Calu3 (cell line): ENCODE measurements at places on chromosomes 13 and 19.

GRCh38 chr19:52020506-52020905 lies 7.7 kb downstream of the ZNF614 start:
- H3K36me3 ChIP-seq, result peaks cover 84% of the 10 kb centered on the region
- no peak overlapping the region for H3K27ac ChIP-seq
- no peaks in the 10 kb centered on the region for H3K27me3 ChIP-seq
- no peaks in the 10 kb centered on the region for H3K4me1 ChIP-seq
- DNase-seq, result no peak
- H3K4me3 ChIP-seq, result no peak overlapping the region

DNA sequence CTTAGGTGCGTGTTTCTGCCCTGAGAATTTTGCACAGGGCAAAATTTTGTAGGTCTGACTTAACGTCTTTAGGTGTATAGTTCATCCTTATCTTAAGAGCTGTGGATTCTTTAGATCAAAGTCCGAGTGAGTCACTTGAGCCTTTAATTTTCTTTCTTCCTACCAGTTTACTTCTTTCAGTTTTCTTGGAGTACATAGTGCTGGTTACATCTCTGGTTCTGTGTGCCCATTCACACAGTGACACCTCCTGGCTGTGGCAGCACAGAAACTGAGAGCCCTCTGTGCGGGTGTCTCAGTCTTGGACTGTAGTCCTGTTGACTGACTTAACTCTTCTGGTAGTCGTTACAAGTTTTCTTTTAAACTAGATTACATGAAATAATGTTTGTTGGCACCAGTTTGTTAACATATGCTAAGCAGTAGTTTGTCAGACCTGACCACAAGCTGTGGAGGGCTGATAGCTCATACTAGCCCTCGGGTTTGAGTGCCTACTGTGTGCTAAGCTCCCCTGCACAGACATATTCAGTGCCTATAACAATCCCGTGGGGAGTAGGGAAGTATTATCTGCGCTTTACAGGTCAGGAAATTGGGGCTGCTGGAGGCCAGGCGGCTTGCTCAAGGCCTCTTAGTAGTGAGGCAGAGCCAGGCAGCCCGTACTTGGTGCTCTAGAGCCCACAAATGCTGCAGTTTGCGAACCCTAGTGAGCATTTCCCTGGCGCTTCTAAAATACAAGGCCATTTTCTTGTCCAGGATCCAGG lies 1.6 kb downstream of the GATAD2A start:
- H3K27ac ChIP-seq, result peak overlapping the region; percentile 66
- peak; percentile 34 for DNase-seq
- peak overlapping the region; percentile 85 for H3K4me3 ChIP-seq
- H3K27me3 ChIP-seq, result no peaks in the 10 kb centered on the region
- peaks cover 35% of the 10 kb centered on the region for H3K36me3 ChIP-seq

GRCh38 chr13:38564256-38565150 lies 122.4 kb upstream of the FREM2 start:
- H3K4me3 ChIP-seq, result no peak overlapping the region
- H3K27me3 ChIP-seq, result no peaks in the 10 kb centered on the region
- H3K27ac ChIP-seq, result peak overlapping the region; percentile 1
- peaks cover 27% of the 10 kb centered on the region for H3K4me1 ChIP-seq
- no peaks in the 10 kb centered on the region for H3K36me3 ChIP-seq

DNA sequence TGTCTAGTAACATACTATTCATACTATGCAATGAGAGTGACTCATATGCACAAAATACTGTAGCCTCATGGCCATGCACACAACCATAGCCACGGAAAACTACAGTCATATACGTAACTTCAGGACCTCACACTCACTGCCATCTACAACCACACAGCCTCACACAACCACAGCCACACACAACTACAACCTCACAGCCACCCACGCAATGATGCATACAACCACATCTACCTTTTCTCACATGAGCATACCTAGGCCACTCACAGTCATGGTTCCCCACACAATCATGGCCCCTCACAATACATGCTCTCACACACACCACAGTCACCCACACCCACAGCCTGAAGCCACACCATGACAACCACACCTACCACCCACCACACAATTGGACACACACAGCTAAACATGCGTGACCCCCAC lies 8.7 kb upstream of the TNFSF14 start:
- no peak overlapping the region for H3K27ac ChIP-seq
- no peak for DNase-seq
- H3K4me1 ChIP-seq, result no peaks in the 10 kb centered on the region

- H3K27ac ChIP-seq, result no peak overlapping the region
- peaks cover 35% of the 10 kb centered on the region for H3K27me3 ChIP-seq
- H3K4me3 ChIP-seq, result no peak overlapping the region
- H3K36me3 ChIP-seq, result no peaks in the 10 kb centered on the region
- no peak for DNase-seq
- no peaks in the 10 kb centered on the region for H3K4me1 ChIP-seq
These were observed 5.2 kb downstream of the SLC1A6 start for GRCh38 chr19:14974488-14974887.

DNA sequence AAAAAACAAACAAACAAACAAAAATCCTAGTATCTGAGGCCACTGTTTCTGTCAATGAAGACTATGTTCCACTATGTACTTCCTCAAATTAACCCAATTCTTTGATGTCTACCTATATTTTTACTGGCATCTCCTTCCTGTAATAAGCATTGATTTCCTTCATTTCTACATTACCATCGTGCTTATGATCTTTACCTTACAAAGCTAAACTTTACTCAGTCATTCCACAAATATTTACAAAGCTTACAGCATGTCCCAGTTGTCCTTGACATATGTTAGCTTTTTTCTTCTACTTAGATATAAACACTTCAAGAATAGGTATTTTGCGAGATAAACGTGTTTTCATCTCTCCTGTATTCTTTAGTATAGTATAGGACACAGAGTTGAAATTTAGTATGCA lies 1090.9 kb downstream of the PCDH9 start:
- H3K27me3 ChIP-seq, result no peaks in the 10 kb centered on the region
- H3K4me1 ChIP-seq, result no peaks in the 10 kb centered on the region
- DNase-seq, result no peak
- no peak overlapping the region for H3K27ac ChIP-seq

DNA sequence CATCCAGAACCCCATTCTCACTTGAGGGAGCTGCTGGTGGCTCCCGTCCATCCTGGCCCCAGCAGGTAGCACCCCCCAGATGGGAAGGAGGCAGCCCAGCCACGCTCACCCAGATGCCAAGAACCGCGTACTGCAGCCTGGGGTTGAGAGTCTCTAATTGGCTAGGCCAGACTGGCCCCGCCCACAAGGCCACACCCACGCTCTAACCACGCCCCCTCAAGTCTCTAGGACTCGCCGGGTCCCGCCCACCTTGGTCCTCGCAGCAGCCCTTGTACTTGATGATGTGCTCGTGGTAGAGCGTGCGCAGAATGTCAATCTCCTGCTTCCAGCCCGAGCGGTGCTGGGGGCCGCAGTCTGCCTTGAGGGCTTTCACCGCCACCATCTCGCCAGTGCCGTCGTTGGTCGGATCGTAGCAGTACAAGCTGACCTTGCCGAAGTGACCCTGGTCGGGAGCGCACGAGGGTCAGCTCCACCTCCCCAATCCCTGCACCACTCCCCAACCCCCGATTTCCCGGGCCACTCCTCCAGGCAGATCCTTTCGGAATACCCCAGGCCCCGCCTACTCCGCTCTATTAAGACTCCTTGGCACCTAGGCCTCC lies 14.5 kb upstream of the ICAM3 start:
- DNase-seq, result peak; percentile 16
- peaks cover 15% of the 10 kb centered on the region for H3K36me3 ChIP-seq
- H3K4me1 ChIP-seq, result no peaks in the 10 kb centered on the region
- H3K4me3 ChIP-seq, result no peak overlapping the region
- no peaks in the 10 kb centered on the region for H3K27me3 ChIP-seq
- no peak overlapping the region for H3K27ac ChIP-seq

DNA sequence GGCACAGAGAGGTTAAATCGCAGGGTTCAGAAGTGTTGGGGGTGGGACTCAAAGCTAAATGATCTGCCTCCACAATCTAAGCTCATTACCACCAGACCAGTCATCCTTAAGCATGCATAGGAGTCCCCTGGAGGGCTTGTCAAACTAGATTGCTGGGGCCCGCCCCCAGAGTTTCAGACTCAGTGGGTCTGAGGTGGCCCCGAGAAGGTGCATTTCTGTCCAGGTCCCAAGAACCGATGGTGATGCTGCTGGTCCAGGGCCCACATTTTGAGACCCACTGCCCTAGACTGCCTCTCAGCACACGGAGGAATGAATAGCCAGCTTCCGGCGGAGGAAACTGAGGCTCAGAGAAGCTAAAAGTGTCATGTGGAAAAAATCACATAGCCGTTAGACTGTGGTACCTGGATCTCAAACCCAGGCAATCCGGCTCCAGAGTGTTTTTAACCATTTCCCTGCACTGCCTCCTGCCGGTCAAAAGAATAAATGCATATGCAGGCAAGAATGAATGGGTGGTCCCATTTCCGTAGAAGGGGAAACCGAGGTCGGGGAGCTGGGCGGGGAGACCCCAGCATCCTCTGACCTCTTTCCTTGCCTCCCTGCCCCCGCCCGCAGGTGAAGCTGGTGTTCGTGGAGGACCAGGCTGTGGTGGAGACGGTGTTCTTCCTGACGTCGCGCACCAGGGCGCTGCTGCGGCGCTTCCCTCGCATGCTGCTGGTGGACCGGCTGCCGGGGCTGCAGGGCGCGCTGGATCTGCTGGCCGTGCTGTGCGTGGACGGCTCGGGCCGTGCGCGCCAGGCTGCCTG lies 23.8 kb downstream of the ZSWIM9 start:
- DNase-seq, result peak; percentile 20
- no peaks in the 10 kb centered on the region for H3K27me3 ChIP-seq
- H3K27ac ChIP-seq, result no peak overlapping the region
- peaks cover 15% of the 10 kb centered on the region for H3K36me3 ChIP-seq

DNA sequence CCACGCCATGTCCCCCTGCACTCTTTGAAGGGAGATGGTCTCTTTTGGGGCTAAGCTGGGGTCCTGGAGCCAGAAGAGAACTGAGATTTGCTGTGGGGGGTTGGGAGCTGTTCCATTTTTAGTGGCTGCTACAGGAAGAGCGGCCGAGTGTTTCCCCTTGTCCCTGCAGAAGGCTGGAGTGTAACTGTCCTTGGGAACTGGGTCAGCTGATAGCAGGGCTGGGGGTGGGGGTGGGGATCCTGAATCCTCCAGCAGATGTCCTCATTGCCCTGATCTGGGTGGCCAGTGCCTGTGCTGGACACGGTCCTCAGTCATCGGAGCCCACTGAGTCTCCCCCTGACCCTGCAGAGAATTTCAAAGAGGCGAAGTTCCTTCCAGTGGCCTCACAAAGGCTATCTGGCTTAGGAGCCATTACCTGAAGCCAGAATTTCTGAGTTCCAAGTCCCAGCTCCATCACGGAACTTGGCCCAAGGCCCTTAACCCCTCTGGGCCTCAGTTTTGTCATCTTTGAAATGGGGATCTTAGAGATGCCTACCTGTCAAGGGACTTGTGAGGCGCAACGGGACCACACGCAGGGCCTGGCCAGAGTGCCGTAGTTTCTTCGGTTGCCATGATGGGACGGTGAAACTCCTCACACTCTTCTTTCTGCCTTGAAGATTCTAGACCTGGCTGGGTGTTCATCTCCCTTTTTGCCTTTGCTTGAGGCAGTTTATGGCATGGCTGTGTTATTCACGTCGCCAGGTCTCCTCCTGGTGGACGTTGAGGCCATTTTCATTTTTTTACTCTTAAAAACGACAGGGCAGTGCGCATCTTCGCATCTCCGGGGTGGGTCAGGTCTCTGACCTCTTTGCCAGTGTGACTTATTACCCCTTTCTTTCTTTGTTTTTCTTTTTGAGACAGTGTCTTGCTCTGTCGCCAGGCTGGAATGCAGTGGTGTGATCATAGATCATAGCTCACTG lies 51.9 kb downstream of the DNM2 start:
- H3K4me3 ChIP-seq, result no peak overlapping the region
- peaks cover 32% of the 10 kb centered on the region for H3K36me3 ChIP-seq
- H3K4me1 ChIP-seq, result peaks cover 20% of the 10 kb centered on the region
- no peaks in the 10 kb centered on the region for H3K27me3 ChIP-seq

DNA sequence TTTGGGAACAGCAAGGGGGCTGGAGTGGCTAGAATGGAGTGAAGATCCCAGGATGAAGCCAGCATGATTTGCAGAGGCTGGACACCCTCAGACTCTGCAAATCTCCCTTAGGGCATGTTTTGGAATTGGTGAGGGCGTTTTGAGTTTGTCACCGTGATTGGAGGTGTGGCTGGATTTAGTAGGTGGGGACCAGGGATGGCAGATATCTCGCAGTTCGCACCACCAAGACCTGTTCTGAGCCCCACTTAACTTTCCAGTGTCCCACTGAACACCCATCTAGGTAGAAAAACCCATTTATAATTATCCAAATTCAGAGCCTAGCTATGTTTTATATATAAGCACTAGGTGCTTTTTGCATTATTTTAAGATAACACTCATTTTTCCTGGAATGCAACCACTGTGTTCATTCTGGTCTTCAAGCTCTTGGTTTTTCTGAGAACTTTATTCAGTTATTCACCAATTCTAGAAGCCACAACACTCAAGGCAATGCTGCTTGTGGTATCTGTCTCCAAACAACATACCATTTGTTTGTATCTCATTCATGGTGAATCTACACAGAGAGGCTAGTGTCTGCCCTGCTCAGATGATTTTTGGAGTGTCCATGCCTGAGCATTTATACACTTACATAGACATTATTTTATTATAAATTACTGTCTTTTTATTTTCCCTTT lies 3.0 kb upstream of the NANOS2 start:
- peaks cover 5% of the 10 kb centered on the region for H3K36me3 ChIP-seq
- no peak overlapping the region for H3K4me3 ChIP-seq
- peaks cover 13% of the 10 kb centered on the region for H3K4me1 ChIP-seq
- no peak overlapping the region for H3K27ac ChIP-seq
- peaks cover 36% of the 10 kb centered on the region for H3K27me3 ChIP-seq

DNA sequence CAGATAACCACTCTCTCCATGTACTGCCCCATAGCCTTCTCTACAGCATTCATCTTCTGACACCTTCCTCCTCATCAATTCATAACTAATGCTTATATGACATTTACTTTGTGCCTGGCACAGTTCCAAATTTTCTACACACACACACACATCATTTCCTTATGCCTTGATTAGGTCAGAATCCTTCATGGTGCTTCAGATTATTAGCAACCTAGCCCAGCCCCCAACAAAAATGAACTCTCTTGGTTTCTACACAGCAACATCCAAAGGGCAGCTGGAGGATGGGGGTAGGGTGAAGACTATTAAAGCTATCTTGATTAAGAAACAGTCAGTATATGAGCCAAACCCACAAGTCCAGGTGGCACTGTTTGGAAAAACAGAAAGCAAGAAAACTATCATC lies 3.7 kb downstream of the RUBCNL start:
- H3K4me1 ChIP-seq, result no peaks in the 10 kb centered on the region
- peaks cover 22% of the 10 kb centered on the region for H3K27me3 ChIP-seq
- no peak overlapping the region for H3K27ac ChIP-seq
- no peak overlapping the region for H3K4me3 ChIP-seq
- DNase-seq, result no peak
- no peaks in the 10 kb centered on the region for H3K36me3 ChIP-seq

DNA sequence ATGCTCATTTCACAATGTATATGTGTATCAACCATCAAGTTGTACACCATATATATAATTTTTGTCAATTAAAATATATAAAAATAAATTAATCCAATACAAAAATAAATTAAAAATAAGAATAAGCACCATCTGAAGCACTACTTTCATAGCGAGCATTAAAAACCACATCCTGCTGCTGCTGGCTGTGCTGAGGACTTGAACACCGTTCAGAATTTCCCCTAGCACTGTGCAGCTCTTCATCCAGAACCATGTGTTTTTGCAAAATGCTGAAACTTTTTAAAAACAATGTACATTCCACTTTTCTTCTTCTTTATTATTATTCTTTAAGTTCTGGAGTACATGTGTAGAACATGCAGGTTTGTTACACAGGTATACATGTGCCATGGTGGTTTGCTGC lies 40.0 kb upstream of the FOXO1 start:
- no peaks in the 10 kb centered on the region for H3K36me3 ChIP-seq
- H3K4me3 ChIP-seq, result no peak overlapping the region
- no peaks in the 10 kb centered on the region for H3K27me3 ChIP-seq
- no peaks in the 10 kb centered on the region for H3K4me1 ChIP-seq
- H3K27ac ChIP-seq, result no peak overlapping the region
